RWPE2 (cell line): ENCODE measurements at places on chromosomes 3 and 15.

- DNase-seq = no peak
- no peaks in the 10 kb centered on the region for H3K27me3 ChIP-seq
- H3K4me1 ChIP-seq = no peaks in the 10 kb centered on the region
Observed at GRCh38 chr15:55535436-55535835, 27.4 kb upstream of the DNAAF4 start.

- no peaks in the 10 kb centered on the region for H3K36me3 ChIP-seq
- no peaks in the 10 kb centered on the region for H3K4me1 ChIP-seq
Observed at GRCh38 chr15:50549326-50549725, 2.9 kb upstream of the USP50 start.

DNA sequence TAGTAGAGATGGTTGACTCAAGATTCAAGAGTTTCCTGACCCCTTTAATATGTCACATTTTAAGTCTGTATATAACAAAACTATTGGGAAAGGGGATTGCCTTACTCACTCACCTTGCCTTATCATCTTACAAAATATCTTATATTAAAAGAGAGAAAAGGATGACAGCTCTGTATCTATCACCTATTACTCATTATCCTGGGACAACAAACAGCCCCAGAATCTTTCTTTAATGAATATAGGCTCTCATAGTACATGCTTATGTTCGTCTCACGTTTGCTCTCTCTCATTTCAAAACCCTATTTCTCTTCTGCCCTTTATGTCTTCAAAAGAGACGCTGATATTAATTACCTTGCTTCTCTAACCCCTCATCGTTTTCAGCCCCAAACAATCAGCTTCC, 1023.4 kb upstream of the CFAP20DC start:
- no peaks in the 10 kb centered on the region for H3K27me3 ChIP-seq
- DNase-seq = no peak
- no peaks in the 10 kb centered on the region for H3K36me3 ChIP-seq

- no peak overlapping the region for H3K4me3 ChIP-seq
- H3K36me3 ChIP-seq = peaks cover 16% of the 10 kb centered on the region
- no peaks in the 10 kb centered on the region for H3K27me3 ChIP-seq
- H3K4me1 ChIP-seq = peaks cover 16% of the 10 kb centered on the region
- H3K27ac ChIP-seq = no peak overlapping the region
Observed at GRCh38 chr3:150737874-150738679, 24.9 kb downstream of the SIAH2 start.

DNA sequence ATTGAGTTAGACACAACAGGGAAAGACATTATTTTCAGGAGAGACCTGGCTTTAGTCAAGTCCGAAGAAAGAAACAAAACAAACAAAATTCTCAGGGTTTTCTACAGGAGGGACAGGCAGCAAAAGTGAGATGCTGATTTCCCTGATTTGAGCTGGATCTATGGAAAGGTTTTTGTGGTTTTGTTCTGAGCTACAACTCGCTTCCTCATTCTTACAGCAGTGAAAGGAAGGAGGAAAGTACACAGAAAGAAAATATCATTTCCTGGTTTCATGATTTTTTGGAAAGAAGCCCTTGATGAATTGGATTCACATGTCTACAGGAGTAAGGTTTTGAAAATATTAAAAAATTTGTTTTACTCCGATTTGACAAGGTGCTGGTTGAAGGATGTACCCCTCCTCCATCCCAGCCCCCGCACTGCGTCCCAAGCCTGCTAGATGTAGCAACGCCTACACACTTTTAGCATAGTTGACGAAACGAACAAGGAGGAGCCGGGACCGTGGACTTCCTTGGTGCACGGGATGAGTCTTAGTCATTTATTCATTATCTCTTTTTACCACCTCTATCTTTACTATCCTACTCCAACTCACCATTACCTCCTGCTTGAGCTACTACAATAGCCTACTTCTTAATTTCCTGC, 10.8 kb downstream of the PRICKLE2 start:
- H3K4me3 ChIP-seq = no peak overlapping the region
- no peak for DNase-seq
- H3K27ac ChIP-seq = peak overlapping the region; percentile 66
- H3K27me3 ChIP-seq = no peaks in the 10 kb centered on the region

- no peak overlapping the region for H3K4me3 ChIP-seq
- peak; percentile 80 for DNase-seq
- no peaks in the 10 kb centered on the region for H3K36me3 ChIP-seq
- H3K27me3 ChIP-seq = no peaks in the 10 kb centered on the region
- no peaks in the 10 kb centered on the region for H3K4me1 ChIP-seq
Observed at GRCh38 chr15:101497484-101498034, 8.1 kb upstream of the PCSK6 start.

- H3K4me1 ChIP-seq = peaks cover 26% of the 10 kb centered on the region
- no peaks in the 10 kb centered on the region for H3K36me3 ChIP-seq
- H3K27me3 ChIP-seq = no peaks in the 10 kb centered on the region
Observed at GRCh38 chr15:100684591-100684990, 82.2 kb downstream of the ASB7 start.

DNA sequence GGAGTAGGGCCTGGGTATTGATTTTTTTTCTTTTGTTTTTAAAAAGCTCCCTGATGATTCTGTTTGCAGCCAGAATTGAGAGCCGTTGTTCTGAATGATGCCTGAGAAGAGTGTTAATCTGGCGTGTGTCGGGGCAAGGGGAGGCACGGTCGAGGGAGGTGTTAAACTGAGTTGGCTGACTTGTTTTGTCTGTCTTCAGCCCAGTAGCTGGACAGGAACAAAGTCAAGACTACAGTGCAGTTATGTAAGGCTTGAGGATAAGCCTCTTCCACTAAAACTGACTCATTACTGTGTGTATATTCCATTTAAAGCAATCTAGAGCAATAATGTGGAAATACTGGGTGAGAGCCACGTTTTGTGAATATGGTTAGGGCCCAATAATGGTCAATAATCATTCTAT, 119.0 kb upstream of the DLG1 start:
- H3K27ac ChIP-seq = peak overlapping the region; percentile 4
- no peaks in the 10 kb centered on the region for H3K27me3 ChIP-seq
- no peak overlapping the region for H3K4me3 ChIP-seq
- no peaks in the 10 kb centered on the region for H3K36me3 ChIP-seq
- peaks cover 20% of the 10 kb centered on the region for H3K4me1 ChIP-seq

GRCh38 chr15:84603630-84604379, 3.0 kb downstream of the ZSCAN2 start:
- H3K4me3 ChIP-seq = no peak overlapping the region
- no peak overlapping the region for H3K27ac ChIP-seq
- DNase-seq = no peak

DNA sequence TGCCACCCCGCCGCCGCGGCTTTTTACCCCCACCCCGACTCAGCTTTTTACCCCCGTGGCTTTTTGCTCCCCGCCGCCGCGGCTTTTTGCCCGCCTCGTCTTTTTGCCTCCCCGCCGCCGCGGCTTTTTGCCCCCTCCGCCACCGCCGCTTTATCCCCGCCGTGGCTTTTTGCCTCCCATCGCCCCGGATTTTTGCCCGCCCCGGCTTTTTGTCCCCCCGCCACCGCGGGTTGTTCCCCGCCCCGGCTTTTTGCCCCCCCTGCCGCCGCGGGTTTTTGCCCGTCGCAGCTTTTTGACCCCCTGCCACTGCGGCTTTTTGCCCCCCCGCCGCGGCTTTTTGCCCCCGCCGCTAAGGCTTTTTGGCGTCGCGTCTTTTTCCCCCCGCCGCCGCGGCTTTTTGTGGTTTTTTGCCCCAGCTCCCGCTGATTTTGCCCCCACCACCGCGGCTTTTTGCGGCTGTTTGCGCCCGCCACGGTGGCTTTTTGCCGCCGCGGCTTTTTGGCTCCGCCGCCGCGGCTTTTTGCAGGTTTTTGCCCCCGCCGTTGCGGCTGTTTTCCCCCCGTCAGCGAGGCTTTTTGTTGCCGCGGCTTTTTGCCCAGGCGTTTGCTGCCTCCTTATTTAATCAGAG, 597.2 kb downstream of the GOLGA6L6 start:
- no peaks in the 10 kb centered on the region for H3K4me1 ChIP-seq
- H3K36me3 ChIP-seq = no peaks in the 10 kb centered on the region
- H3K4me3 ChIP-seq = no peak overlapping the region
- no peak overlapping the region for H3K27ac ChIP-seq

- DNase-seq = no peak
- H3K27me3 ChIP-seq = no peaks in the 10 kb centered on the region
- no peaks in the 10 kb centered on the region for H3K36me3 ChIP-seq
Observed at GRCh38 chr3:128174675-128175590, 21.7 kb downstream of the EEFSEC start.

GRCh38 chr3:4986782-4987537, 7.7 kb downstream of the BHLHE40 start:
- H3K27ac ChIP-seq = peak overlapping the region; percentile 98
- H3K36me3 ChIP-seq = peaks cover 34% of the 10 kb centered on the region
- peak; percentile 98 for DNase-seq
- H3K4me1 ChIP-seq = peaks cover 37% of the 10 kb centered on the region

DNA sequence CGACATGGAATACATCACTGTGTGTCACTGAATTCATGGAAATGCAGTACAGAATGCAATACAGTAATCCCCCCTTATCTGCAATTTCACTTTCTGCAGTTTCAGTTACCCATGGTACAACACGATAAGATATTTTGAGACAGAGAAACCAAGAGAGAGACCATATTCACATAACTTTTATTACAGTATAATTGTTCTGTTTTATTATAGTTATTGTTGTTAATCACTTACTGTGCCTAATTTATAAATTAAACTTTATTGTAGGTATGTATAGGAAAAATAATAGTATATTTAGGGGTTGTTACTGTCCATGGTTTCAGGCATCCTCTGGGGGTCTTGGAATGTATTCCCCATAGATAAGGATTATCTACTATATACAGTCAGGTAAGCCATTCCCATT, 61.8 kb downstream of the MBNL1 start:
- H3K4me1 ChIP-seq = peaks cover 45% of the 10 kb centered on the region
- no peaks in the 10 kb centered on the region for H3K27me3 ChIP-seq
- no peak overlapping the region for H3K4me3 ChIP-seq
- peak overlapping the region; percentile 69 for H3K27ac ChIP-seq
- H3K36me3 ChIP-seq = peaks cover 7% of the 10 kb centered on the region
